ENCODE measurements at places on chromosomes 12 and 14.

GRCh38 chr14:19947413-19948090 is 16.8 kb downstream of the OR4K1 start:
- no peak for DNase-seq

DNA sequence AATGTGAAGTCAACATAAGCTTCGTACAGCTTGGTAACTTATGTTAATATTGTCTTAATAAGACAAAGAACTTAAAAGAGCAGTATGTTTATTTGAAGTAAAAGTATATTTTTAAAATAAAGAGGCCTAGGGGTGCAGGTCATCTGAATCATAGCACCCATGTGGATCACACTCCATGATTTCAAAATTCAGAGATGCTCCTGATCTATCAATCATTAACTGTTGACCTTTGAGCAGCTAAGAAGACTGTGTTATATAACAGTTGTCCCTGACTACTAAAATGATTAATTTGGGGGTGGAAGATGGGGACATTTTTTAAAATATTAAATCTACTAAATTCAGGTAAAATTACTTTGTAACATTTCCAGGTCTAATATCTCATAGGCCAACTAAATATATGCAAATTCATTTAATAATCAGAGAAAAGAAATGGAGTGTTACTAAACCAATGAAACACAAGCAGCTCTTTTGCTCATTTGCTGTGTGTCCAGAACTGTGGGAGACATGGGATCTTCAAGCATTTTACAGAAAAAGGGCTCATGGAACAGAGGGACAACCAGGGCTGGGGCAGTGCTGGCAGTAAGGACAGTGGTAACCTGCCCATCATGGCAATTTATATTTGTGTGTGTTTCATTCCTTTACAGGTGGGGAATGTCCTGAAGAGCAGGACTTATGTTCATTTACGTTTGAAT is 120.7 kb upstream of the PCED1B start:
- no peak for DNase-seq

DNA sequence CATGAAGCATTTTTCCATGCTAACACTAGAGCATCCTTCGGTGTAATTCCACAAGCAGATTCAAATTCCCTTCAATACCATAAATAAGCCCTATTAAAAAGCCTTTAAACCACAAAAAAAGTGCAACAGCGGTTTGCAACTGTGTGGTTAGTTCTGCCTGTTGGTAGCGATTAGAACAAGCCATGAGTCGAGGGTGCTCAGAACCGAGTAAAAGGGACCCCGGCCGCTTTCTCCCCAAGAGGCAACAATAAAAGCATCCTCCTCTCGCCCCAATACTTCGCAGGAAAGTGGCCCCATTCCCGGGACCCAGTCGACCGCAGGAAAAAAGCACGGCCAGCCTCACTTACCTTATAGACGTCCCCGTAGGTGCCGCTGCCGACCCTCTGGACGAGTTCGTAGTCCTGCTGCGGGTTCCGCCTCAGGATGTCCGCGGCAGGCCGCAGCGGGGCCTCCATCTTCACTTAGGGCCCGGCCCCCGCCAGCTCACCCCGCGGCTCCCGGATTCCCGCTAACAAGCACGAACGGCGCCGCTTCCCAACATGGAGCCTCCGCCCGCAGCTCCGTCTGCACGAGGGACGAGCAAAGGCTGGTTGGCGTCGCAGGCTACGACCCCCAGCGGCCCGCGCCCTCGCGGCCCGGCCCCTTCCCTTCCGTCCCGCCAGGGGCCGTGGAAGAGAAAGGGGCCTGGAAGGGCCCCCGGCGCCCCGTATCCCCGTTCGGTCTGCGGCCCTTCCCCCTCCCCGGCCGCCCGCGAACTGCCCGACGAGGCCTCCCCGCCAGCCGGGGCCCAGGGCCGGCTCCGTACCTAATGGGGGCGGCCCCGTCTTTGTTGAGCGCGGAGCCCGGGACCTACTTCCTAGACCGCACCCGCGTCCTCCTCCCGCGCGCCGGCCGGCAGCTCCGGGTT is 521 bp downstream of the MAP4K5 start:
- DNase-seq = no peak

- no peak for DNase-seq
Observed at GRCh38 chr12:5873281-5873919, 71.7 kb downstream of the ANO2 start.

GRCh38 chr14:29442696-29443095 is 485.0 kb downstream of the PRKD1 start:
- DNase-seq = peak; percentile 42

- DNase-seq = no peak
Observed at GRCh38 chr12:94171595-94171930, 23.2 kb downstream of the PLXNC1 start.

DNA sequence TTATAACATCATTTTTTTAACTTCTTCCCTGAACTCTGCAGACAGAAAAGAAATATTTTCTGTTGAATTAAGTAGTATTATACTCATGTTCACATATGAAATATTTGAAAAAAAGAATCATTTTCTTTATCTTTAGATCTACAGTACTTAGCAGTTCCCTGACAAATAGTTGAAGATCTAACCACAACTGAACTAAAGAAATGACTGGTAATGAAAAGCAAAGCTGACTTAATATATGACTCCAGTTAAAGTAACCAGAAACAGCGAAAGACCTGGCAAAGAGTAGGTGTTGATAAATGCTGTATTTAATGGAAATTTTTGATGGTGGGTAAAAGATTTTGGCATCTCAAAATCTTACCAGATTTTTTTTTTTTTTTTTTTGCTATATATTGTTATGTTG is 207.1 kb upstream of the SLC16A7 start:
- DNase-seq = no peak

All from HFF-Myc (cell line).